Tongue (tissue), 3 donors: ENCODE measurements at places on chromosomes 5 and 9. TPM values are rescaled to one million over a fixed set of nuclear protein-coding genes. Genes with fewer than 3 reads are reported as not detected.

Gene ACOT12
- total RNA-seq, result not detected

Gene FGF10
- total RNA-seq, result 18.4 TPM

DNA sequence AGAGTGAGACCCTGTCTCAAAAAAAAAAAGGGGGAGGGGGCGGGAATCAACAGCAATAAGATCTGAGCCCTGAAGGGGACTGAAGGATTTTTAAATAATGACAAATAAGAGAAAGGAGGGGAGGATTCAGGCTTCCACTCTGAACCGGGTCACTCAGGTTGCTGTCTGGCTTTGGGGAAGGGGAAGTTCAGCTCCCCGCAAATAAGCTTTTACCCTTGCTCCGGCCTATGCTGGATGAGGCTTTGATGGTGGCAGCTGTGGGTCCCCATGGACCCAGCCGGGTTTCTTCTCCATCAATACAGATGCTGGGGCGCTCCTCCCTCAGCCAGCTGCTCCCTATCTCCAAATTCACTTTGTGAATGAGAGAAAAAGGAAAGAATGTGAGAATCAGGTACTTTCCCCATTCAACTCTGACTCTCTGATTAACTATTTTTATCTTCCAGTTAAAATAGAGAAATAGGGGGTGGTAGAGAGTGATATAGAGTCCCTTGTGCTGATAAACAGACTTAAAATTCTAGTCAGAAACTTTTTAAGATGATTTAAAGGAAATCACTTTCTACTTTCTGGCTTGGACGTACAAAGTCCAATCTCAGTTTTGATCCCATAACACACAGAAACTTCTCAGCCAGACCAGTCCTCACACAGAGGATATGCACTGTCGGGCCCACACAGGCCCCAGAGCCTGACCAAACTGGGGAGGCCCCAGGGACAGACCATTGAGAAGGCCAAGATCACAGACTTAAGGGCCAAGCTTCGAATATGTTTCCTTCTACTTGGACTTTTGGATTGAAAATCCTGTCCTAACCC lies 39.6 kb downstream of the C5orf15 start:
- DNase-seq, result no peak

DNA sequence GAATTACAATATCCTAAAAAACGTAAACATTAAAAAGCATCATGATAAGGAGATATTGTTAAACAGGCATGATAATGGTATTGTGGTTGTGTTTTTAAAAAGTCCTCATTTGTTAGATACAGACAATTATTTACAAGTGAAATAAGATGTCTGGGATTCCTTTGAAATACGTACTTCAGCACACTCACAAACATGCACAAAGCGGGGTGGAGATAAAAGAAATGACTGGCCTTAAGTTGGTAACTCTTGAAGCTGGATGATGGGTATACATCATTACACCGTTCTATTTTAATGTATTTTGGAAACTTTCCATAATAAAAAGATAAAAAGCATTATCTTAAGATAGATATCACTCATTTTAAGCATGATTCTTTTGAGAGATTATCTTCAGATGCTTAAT lies 1.0 kb downstream of the FAM200C start:
- peak; percentile 14 for DNase-seq

GRCh38 chr9:98808411-98808815 lies 943 bp downstream of the GALNT12 start:
- DNase-seq, result no peak

GRCh38 chr9:3850098-3850497 lies 324.3 kb upstream of the RFX3 start:
- no peak for DNase-seq

DNA sequence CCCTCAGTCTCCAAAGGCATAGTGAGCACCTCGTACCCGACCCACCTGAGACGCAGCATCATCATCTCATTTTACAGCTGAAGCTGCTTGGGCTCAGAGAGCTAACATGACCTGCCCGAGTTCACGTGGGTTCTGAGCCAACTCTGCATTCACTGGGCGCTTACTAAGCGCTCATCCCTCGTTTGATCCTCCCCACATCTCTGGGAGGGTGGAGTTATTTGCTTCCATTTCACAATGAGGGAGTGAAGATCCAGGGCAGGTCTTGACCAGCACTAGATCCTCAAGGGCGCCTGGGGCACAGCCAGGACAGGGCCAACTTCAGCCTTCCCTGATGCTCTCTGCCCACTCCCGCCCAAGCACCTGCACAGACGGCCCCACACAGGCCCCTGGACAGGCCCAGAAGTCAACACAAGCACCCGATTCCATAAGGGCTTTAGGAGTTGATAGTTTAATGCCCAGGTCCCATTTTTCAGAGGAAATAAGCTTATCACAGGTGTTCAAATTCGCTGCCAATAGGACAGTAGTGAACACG lies 80.8 kb downstream of the HRH2 start:
- DNase-seq, result no peak

DNA sequence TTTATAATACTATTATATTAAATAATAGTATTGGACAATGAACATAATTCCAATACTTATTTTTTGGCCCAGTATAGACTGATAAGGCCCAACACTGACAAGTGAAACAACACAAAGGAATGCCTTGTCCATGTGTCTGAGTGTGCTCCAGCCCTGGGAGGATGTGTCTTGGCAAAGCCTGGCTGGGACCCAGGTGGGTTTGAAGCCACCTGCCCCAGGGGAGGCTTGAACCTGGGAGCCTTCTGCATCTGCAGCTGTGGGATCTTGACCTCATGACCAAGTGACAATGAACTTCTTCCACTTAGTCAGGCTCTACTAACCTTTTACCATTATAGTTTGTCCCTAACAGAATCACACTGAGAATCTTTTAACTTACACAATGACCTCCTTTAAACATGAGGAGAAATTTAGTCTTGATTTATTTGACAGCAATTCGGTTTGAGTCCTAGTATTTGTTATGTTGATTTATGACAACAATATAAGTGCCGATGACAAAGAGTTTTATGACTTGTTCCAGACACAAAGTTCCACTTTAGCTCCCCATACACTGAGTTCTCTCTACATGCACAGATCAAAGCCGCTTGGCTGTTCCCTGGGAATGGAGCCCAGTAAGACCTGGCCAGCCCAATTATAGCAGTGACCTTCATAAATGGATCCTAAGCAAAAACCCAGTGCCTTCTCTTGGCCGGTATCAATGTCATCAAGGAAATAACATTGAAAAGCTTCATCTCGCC lies 294.5 kb downstream of the CTNND2 start:
- no peak for DNase-seq

Gene ZBTB26
- total RNA-seq, result 8.4 TPM

GRCh38 chr9:4713849-4714248 lies 27.2 kb downstream of the AK3 start:
- no peak for DNase-seq

DNA sequence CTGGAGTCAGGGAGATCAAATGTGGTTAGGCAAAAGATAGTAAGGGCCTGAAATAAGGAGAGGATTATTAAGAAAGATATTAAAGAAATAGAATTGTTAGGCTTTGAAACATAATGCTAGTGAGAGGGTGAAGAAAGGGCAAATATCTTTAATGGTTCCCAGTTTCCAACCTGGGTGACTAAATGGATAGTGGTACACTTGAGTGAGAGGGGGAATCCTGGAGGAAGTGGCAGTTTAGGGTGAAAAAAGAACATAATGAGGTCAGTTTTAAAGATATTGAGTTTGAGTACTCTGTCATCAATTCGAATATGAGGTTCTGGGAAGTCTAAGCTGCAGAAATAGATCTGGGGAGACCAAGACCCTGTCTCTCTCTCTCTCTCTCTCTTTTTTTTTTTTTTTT lies 18.9 kb downstream of the DNAI1 start:
- DNase-seq, result no peak

DNA sequence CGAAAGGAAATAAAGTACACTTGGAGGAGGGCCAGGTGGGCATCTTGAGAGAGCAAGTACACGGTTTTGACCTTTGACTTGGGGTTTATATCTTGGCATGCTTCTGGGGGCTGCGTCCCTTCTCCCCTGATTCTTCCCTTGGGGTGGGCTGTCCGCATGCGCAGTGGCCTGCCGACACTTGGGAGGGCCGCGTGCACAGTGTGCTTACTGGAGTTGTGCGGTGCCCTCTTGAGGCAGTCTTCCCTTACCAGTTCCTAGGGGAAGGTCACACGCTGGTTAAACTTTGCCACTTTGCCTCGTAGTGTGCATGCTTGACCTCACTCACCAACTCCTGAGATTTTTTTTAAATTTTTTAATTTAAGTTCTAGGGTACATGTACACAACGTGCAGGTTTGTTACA lies 4.3 kb upstream of the CLPTM1L start:
- no peak for DNase-seq

Gene FAM114A2
- 18.1 TPM for total RNA-seq

DNA sequence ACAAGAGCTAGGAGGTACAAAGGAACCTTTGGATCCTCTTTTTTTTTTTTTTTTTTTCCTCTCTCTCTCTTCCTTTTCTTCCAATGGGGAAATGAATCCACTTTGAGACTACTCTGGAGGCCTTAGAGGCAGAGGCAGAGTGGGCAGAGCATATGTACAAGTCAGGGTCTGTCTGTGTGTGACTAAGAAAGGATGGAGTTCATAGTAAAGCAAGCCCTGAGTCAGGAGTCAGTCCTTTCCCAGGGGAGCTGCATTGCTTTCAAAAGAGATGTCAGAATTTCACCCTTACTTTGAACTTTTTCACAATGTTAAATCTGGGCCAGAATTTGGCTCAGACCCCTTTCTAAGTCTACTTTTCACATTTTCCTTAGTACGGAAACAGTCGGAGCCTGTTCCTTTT lies 792.4 kb upstream of the C9orf72 start:
- DNase-seq, result no peak

Gene PCSK5
- 35.1 TPM for total RNA-seq

Gene OR1J2
- total RNA-seq, result not detected
